ENCODE measurements at places on chromosomes 2 and 18.

DNA sequence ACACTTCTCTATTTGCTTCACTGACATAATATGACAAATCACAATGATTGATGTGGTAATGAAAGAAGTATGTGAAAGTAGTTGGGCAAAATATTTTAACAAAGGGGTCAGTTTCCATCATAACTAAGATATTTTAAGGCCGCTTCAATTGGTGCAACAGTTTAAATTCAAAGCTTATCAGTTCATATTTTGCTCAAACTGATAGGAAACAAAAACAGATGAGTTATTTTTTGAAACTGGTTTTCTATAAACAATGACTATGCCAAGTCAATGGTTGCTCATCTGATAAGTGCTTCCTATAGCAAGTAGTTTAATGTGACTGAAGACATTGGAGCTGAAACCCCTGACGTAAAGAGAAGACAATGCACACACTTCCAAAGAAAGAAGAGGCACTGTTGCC, 1290.7 kb downstream of the SUCLG1 start:
- no peak for DNase-seq

DNA sequence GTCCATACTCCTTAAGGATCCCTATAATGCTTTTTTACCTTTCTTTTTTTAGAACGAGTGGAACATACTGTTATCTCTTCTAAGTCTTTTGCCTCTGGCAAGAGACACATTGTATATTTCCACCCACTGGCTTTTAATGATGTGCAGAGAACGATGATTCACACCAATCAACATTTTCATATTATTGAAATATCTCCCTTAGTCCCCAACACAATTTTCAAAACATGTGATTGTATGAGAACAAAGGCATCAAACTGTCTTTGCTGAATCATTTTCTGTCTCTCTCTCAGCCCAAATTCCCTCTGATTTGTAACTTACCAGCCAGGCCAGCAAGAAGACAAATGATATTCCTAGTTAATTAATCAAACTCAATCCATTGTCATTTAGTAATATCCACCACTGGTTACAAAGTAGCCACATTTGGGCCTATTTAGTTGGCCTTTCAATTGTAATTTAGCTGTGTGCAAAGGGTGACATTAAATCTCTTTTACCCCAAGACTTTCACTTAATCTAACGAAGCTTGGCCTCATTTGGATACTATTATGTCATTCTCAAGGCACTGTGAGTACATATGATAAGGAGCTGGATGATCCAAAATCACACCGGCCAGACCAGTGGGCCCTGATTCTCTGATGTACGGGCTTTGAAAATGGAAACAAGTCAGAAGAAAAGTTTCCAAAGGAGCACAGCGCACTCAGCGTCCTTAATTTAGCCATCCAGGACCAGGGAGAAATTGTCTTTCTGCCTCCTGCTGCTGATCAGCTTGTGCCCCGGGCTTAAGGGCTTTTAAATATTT, 185.1 kb downstream of the SCG2 start:
- DNase-seq, result no peak

DNA sequence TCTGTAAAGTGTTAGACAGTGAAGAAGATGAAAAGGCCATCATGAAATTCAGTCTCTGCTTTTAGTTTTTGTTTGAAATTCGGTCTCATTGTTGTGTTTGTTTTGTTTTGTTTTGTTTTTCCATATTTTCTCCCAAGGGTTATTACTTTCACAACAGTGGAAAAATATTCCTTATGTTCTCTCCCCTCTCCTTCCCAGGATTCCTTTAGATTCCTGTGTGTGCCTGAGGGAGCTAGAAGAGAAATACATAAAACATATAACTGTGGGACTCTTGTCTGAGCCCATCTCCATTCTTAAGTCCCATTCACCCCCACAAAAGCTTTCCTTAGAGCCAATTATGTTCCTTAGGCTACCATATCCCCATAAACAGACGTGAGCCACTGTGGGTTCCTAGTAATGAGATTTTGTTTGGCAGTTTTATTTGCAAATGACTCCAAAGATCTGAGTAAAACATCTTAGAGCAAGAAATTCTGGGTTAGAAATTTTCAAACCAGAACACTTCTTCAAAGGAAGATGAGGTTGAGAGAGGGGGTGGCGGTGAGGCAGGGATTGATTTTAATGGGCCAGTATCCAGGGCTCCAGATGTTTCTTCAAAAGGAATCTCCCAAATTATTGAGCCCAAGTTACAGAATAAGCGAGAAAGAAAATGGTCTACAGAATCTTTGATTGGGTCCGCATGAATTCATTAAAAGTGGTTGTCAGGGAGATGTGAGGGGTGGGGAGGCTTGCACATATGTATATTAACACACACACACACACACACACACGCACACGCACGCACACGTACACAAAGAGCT, 157.8 kb upstream of the TNP1 start:
- no peak for DNase-seq

DNA sequence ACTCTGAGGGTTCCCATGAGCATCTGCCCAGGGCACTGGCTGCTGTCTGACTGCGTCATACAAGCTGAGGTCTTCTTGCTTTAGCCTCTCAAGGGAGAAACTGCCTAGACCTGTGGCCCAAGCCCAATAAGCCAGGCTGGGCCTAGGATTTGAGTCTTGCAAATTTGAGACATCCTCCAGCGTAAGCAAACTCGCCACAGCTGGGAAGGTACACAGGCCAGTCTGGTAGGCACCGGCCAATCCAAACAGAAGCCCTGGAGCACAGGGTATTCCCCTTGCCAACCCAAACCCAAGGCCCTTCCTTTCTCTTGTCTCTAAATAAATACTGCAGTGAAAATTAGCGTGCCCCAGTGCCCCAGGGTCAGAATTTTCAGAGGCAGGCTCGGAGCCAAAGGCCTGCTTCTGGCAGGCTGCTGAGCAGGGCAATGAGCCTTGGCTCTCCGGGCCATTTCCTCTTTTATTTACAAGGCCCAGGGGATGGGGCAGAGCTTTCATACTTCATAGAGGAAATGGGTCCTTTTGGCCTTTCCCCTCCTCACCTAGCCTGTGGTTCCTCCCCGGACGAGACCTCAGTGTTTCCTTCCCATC, 33.3 kb downstream of the POLR1A start:
- DNase-seq, result no peak

DNA sequence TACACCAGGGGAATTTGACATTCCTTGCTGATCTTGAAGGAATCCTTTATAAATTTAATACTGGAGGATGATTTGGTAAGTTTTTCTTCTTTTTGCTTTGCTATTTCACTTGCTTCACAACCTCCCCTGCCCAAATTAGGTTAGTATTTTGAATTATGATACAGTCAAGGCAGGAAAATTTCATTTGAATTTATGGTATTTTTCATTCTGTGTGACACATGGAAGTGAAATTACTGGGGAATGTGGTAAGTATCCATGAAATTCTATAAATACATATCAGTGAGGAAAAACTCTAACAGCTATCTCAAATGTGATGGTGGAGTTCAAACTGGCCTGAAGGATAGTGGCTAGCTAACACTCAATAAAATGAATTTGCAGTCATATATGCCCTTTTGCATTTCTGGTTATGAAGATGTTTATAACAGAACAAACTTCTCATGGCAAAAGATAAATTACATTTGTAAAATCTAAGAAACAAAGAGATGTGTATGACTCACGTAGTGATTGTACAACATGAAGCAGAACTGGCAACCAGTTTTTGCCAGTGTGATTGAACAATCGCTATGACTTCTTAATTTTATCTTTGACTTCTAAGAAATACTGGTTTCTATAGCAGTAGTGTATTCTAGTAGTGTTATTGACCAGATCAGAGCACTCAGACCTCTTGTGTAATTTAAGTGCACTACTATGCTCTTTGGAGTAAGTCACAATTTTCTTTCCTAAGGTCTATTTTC, 152.6 kb downstream of the IKZF2 start:
- DNase-seq, result no peak

DNA sequence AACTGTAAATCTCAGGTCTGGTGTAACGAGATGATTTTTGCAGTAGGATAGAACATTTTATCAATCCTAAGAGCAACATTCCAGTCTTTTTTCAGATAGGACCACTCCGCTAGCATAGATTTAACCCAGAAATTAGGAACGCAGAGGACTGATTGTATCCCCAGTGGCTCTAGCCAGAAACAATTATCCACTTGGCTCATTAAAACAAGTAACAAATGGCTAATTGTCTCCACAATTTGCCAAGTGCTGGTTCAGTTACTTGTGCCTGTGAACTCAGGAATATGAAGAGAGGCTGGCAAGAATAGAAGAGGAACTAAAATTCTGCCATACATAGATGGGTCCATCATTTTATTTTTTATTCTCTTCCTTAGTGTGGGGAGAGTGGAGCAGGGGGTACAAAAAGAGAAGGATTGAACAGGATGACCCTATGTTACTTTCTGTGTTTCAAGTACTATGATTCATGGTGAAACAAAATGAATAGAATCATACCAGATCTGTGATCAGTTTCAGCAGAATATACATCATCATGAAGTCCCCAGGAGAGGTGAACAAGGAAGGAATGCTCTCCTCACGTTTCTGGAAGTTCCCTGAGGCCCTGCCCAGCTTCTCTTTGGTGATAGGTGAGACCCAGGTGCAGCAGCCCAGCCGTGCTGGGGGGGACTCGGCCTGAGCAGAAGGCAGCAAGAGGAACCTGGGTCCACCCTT, 121.6 kb downstream of the ARL4C start:
- DNase-seq, result no peak

DNA sequence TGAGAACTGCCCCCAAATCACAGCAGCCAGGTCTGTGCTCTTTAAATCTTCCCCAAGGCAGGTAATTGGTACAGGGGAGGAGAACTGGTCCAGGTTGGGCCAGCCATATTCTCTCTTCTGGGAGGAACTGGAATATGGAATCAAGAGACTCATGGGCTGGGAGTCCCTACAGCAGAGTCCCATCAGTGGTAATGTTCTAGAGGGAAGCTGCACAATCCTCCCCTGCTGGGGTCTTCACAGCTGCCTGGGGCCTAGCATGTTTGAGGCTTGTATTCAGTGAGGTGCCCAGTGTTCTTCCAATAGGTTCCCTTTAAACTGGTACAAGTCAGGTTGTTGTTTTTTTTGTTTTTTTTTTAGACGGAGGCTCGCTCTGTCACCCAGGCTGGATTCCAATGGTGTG, 21.1 kb upstream of the EGR4 start:
- DNase-seq, result no peak

GRCh38 chr18:41226186-41226585, 728.8 kb upstream of the PIK3C3 start:
- DNase-seq, result no peak

GRCh38 chr2:233404222-233404621, 49.9 kb downstream of the DGKD start:
- DNase-seq, result no peak

DNA sequence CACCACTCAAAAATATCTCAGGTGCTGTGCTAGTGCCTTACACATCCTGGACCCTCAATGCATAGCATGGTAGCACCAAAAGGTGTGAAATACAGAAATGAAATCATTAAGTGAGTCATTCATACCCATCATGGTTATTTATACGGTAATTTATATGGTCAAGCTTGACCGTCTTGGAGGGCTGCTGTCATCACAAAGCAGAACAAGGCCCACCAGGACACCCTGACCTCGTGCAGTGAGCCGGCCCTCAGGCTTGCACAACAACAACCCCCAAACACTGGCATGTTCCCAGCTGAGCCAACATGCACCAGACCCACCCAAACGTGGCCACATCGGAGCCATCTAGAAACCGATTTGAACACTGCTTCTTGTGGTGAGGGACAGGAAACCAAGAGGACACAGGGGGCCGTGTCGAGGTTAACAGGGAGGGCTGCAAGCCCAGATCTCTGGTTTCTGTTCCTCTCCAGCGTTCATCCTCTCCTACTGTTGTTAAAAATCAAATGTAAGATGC, 378.5 kb upstream of the ID2 start:
- no peak for DNase-seq

- DNase-seq, result peak; percentile 72
Observed at GRCh38 chr2:183079139-183079775, 710 bp downstream of the DUSP19 start.

DNA sequence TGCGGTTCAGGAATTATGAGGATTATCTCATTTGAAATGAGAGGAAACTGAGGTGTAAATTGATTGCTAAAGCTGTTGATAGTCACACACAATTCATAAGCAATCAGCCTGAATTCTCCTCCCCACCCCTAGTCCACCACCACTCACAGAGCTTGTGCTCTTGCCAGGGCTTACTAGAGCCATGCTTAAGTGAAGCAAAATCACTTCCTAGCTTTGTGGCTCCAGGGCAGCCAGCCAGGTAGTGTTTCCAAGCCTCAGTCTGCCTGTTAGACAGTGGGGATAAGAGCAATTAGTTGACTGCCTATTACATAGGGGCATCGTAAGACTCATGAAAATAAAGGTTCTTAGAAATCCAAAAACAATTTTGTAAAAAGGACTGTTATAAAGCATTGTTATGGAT, 87.2 kb downstream of the PKP4 start:
- DNase-seq, result no peak

DNA sequence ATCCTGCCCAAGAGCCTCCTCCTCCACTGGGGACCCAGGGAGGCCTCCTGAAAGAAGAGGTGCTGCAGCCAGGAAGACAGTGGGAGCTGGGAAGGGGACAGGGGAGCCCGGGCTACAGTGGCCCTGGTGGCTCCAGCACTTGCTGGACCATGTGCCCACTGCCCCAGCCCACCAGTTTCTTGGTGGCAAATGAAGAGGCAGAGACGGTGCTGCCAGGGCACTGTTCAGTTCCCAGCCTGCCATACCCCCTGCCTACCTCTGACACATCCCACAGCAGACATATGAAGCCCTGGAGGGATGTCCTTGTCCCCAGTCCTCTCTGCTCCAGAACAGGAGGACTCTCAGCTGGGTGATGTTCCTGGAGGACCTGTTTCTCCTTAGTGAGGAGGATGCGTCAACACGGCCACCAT, 3.7 kb downstream of the RAMP1 start:
- DNase-seq, result no peak

DNA sequence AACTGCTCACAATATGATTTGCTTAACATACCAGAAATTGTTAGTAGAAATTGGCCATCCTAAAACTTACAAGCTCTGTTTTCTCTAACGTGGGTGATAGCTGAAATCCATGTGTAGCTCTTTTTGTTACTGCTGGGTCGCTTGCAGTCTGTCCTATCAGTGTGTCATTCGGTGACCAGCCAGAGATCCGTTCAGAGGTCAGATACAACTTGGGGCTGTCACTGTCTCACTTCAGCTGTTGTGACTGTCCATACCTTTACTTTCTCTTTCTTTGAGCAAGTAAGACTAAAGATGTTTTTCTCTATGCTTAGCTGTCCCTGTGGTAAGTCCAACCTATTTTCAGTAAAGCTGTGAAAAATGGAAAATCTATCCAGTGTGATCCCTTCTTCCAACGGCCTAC, 282.9 kb upstream of the KCNH7 start:
- no peak for DNase-seq

DNA sequence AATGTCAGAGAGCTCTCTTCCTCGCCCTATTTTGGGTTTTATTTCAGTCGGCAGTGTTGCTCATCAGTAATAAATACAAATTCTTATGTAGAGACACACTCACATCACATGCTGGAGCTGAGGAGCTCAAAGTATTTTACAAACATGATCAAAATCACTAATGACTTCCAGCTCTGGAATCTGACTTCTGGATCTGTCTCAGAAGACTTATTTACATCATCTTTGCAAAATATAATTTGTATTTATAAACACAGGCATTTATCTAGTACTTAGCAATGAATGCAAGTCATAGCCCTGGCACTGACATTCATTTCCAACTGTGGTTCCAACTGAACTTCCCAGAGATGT, 327.1 kb downstream of the NCKAP5 start:
- no peak for DNase-seq

GRCh38 chr18:55328301-55328700, 259.7 kb downstream of the TCF4 start:
- no peak for DNase-seq

- no peak for DNase-seq
Observed at GRCh38 chr2:26884486-26884885, 36.6 kb downstream of the DPYSL5 start.
